ENCODE measurements at places on chromosomes 2 and 18.

DNA sequence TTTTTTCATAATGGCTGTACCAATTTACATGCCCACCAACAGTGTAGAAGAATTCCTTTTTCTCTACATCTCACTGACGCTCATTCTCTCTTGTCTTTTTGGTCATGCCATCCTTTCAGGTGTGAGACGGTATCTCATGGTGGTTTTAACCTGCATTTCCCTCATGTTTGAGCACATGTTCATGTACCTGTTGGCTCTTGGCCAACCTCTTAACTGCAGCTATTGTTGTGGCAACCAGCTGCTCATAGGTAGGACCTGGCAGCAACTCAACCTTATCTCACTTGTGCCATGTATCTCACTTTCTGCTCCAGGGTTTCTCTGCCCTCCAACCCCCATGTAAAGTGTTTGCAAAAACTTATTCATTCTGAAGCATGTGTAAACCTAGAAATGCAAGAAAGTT, 167.5 kb downstream of the UPP2 start:
- no peak for DNase-seq

- DNase-seq = no peak
Observed at GRCh38 chr2:235485362-235485761, 8.5 kb upstream of the AGAP1 start.

DNA sequence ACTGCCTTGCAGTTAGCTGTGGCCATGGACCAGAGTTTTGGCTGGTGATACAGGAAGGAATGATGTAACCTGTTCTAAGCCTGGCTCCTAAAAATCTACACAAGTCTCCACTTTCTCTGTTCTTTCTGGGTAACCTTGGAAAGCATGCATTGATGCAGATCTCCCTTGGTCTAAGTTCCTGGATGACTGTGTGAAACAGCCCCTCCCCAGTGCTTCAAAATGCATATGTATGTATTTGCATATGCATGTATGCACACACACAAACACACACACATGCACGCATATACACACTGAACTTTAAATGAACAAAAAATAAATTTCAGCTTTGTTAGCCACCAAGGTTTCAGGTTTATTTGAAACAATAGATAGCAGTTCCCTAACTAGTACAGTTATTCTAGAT, 296.1 kb downstream of the OSR1 start:
- no peak for DNase-seq

DNA sequence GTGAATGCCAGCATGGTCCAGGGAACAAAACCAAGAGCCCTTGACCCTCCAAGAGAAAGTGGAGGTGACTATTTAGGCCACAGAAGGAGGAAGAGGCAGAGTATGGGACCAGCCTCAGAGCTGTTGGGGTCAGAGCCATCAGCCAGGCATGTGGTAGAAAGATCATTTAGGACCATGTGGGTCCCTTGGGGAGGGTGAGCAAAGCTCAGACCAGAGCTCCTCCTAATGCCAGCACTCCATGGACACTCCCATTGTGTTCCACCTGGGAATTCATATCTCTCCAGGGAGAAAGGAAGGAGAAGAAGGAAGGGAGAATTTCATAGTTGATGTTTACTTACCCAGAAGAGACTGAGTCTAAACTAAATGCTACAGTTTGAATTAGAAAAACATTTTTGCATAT, 73.2 kb downstream of the CYBRD1 start:
- no peak for DNase-seq

GRCh38 chr2:72914206-72914559, 3.1 kb upstream of the EMX1 start:
- no peak for DNase-seq

- no peak for DNase-seq
Observed at GRCh38 chr2:99698896-99699295, 209.1 kb upstream of the REV1 start.

- DNase-seq = no peak
Observed at GRCh38 chr18:2680216-2680792, 24.8 kb downstream of the SMCHD1 start.

GRCh38 chr18:23399067-23399466, 54.0 kb upstream of the RIOK3 start:
- no peak for DNase-seq

DNA sequence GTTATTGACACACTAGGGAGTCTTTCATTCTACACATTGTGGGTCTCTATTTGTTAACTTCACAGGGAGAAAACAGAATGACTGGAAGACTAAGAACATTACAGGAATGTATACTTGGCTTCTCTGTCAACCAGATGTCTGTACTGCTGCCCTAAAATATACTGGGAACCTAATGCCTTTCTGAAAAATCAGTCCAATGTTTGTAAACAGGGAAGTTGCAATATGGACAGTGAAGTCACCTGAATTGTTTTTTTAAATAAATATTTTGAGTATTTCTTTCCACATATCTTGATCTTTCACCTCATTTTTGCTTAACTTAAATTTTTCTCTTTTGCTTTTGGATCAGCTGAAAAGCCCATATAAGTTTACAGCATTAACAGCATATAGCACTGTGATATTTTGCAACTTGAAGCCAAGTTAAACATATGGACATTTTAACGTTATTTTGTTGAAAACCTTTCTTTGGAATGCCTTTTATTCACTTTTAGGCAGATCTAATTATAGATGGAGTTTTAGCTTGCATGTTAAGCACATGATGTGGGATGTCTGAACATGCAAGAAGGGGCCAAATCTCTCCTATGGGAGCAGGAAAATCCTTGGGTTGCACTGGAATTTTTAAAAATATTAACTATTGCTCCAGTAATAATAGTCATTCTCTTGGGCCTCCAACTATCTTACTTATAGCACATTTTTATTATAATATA, 137.7 kb upstream of the TWIST2 start:
- no peak for DNase-seq

GRCh38 chr2:47815764-47816163, 32.8 kb downstream of the MSH6 start:
- DNase-seq = no peak

DNA sequence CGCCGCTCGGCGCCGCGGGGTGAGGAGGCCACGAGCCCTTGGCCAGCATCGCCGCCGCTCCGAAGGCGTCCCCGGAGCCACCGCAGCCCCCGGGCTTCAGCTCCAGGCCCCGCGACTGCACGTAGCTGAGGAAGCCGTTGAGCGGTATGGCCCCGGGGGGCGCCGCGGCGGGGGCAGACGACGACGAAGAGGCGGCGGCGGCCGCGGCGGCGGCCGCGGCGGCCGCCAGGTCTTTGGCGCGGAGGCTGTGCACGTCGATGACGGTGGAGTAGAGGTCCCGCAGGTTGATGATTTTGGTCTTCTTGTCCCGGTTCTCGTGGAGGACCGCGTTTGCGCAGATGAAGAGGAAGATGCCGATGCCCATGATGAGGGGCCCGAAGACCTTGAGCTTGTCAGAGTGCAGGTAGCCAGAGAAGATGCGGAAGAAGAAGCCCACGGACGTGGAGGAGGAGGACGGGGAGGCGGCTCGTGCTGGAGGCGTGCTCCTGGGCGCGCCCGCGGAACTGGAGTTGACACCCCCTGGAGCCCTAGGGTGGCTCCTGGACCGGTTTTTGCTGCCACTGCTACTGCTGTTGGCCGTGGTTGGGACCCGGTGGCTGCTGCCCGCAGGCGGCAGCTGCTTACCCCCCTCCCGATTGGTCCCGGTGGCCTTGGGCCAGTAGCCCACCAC, 4.0 kb downstream of the TMEM200C start:
- DNase-seq = no peak

DNA sequence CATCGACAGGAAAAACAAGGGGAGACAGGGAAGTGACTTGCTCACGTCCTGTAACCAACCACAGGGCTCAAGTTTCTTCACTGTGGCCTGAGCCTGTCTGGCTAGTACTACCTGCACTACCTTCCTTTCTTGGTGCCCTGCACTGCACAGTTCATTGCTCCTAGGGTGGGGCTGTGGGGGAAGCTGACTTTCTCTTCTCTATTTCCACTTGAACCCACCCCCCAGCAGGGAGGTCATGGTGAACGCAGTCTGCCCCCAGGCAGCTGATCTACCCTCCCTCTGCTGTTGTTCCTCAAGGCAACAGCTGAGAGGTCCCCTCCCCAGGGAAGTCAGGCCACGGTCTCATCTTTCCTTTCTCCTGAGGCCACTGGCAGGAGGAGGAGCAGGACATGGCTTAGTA, 532.1 kb downstream of the SOX11 start:
- DNase-seq = no peak

DNA sequence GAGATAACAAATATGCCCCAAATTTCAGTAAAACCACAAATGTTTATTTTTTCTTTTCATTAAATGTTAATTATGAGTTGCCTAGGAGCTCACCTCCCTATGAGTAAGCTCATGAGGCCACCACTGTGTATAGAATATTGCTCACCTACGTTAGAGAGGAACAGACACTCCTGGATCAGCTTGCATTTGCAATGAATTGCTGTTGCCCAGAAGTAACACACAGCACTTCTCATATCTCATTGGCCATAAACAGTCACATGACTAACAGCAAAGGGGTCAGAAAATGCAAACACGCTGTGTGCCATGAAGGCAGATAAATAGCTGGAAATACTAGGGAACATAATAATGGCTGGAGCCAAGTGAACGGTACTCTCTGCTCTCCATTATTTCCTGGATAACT, 89.0 kb upstream of the GALNT5 start:
- DNase-seq = no peak

DNA sequence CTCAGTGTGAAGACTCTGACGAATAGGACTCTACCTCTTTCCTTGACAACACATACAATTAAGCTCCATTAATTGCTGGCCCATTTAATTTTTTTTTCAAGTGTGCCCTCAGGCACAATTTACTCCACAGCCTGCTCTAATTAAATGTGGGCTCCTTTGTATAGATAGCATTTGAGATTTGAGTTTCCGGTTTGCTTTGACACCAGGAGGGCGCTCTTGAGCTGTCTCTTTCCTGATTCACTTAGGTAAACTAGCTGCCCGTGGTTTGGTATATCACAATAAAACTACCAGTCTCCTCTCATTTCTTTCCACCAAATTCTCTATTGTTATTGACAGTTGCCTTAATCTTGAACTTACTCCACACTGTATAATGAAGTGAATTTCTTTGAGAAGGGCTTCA, 666.0 kb downstream of the DSC3 start:
- no peak for DNase-seq

DNA sequence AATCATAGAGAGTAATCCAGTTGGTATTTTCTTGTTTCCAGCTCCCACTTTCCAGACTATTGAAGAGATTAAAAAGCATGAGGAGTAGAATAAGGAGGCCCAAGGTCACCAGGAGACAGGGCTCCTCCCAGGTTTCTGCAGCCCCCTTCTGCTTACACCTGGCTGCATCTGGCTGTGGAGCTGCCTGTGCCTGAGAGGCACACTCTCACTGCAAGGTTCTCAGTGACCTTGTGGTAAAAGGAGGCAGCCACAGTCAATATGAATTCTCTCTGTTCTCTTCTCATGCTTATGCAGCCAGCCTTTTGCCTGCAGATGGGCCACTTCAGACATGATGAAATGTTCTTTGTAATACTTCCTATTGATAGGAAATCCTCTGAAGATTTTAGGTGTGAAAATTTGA, 233.7 kb downstream of the MYO3B start:
- no peak for DNase-seq

GRCh38 chr18:46040747-46041104, 31.3 kb downstream of the PSTPIP2 start:
- no peak for DNase-seq

Data from stimulated activated CD8-positive, alpha-beta memory T cell treated with anti-CD3 and anti-CD28 coated beads, Interleukin-4, amount 100 ng/mL, for 48 hours (primary cell).